Activated CD4-positive, alpha-beta T cell treated with anti-CD3 and anti-CD28 coated beads, Interleukin-2, amount 50 U/mL, for 24 hours (primary cell): ENCODE measurements at places on chromosomes 16 and 17.

GRCh38 chr17:4072487-4073157, 70.2 kb downstream of the ZZEF1 start:
- DNase-seq, result no peak

DNA sequence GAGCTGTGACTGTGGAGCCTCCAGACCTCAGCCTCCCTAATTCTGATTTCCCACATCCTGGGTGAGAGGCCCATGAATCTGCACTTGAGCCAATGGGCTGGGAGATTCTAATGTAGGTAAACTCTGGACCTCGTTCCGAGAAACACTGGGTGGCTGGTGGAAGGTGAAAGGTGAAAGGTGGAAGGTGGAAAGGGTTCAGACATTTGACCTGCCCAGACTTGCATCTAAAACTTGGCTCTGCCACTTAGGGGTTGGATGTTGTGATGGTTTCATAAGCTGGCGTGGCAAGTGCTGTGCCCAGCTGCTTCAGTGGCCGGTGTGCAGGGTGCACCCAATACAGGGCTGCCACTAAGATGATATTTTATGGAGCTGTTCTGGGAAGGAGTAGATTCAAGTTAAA, 24.8 kb downstream of the SYT17 start:
- DNase-seq, result no peak

- no peak for DNase-seq
These were observed 24.8 kb upstream of the BPTF start for GRCh38 chr17:67800495-67800928.

- no peak for DNase-seq
These were observed 205.0 kb downstream of the RBFOX3 start for GRCh38 chr17:79405823-79406222.

DNA sequence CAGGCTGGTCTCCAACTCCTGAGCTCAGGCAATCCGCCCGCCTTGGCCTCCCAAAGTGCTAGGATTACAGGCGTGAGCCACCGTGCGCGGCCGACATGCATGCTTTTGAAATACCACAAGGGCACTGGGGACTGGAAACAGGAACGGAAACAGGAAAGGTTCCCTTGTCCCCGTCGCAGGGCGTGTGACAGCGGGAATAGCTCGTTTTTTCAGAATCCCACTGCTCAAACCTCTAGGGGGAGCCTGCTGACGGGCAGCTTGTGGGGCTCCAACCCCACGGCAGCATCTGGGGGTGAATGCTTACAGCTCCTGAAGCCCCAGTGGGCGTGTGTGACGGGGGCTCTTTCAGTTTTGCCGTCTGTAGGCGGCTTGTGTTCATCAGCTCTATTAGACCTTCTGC, 18.8 kb upstream of the ASGR2 start:
- DNase-seq, result peak; percentile 18

DNA sequence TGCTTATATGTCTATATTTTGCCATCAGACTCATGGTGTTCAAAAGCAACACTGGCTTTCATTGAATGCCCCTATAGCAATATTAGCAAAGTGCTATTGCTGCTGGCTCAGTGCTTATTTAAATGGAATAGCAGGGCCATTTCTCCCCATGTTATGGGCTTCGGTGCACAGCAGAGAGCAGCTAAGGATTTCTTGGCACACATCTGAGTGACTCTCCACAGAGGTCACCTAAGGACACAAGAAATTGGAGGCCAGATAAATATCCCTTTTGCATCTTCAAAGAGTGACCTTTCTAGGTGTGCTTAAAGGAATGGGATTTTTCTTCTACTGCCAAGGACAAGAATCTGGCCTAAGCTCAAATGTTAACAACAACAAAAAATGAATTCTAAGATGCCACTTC, 751.8 kb downstream of the CDH11 start:
- DNase-seq, result no peak

DNA sequence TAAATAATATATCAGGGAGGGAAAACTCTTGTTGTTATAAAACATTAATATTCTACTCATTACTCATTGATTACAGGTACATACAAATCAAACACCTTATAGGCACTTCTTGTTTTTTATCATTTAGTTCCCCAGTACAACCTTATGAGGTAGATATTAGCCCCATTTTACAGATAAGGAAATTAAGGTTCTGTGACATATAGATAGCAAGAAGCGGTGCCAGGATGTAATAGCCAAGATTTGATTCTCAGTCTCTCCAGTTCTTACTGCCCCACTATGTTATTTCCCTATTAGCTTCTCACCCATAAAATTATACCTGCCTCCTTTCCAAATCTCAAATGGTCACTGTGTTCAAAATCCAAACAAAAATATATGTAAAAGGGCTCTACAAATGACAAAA, 36.9 kb downstream of the CMTM3 start:
- DNase-seq, result no peak

DNA sequence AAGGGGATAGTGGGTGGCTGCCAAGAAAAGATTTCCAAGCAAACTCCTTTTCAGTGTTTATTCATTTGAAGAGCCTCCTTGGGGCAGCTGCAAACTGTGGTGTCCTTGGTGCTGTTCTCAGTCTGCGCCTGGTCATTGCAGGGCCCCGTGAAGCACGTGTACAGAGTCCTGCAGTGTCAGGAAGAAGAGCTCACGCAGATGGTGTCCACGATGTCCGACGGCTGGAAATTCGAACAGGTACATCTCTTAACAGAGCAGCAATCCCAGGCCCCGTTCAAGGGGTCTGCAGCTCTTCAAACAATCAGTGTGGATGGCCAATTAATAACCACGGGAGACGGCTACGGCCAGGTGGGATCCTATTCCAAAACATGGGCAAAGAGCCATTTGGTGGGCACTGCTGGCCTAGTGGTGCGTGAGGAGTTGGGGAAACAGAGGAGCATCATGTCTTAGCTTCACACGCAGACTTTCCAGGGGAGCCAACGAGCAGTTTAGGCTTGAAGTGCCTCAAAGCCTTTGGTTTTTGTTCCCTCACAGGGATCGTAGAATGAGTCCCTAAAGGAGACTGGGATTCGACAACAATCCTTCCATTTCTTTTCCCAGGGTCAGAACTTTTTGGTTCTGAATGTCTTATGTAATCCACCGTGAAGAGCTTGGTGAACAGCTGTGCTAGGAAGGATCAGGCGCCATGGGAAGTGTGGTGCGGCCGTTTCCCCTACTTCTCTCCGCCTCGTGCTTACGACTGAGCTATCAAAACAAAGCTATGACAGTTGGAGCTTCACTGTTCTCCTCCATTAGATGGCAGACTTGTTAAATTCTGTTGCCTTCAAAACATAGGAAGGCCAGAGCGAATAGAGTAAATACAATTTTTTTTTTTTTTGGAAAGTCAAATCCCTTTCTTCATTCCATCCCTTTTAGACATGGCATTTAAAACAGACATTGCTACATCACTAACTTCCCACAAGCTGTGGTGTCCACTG, 12.6 kb downstream of the KCTD2 start:
- no peak for DNase-seq

DNA sequence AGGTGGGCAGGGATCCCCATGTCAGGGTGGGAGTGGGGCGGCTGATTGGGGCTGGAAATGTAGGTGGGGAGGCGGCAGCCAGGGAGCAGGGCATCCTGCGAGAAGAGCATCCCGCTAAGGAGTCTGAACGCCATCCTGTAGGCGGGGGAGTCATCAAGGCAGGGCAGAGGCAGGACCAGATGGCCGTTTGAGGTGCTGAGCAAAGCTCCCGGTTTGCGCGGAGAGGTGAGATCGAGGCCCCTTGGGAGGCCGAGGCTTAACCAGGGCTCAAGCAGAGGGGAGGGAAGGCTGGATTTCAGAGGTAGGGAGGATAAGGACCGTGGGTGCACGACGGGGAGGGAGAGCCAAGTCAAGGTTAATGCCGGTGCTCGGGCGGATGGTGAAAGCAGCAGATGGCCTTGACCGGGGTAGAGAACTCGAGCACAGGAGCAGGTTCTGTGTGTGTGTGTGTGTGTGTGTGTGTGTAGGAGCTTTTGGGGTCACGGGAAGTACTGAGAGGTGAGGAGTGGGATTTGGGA, 472 bp upstream of the NME2 start:
- DNase-seq, result no peak

GRCh38 chr16:51988977-51989376, 558.0 kb downstream of the TOX3 start:
- DNase-seq, result no peak

DNA sequence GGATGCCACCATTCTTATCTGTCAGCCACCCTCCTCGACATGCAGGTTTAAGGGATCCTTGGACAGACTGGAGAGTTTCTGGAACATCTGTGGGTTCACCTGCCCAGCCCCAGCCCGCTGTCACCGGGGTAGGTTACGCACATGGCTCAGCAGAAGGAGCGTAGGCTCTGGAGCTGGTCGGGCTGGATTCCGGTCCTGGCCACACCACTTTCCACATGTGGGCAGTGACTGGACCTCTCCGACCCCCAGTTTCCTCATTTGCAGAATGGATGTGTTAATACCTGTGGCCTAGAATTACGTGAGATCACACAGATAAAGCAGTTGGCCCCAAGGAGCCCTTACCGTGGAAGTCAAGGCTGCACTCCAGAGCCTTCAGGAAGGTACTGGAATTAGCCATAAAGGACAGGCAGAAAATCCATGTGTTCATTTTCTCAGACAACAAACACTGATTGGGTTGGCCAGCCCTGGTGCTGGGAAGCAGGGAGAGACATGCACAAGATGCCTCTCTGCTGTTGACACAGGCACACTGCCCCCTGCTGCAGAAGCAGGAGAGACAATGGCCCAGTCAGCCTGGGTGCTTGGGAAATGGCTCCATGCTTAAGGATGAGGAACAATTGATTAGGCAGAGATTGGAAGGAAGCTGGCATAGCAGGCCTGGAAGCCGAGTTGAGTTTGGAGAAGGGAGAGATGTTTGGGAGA, 58.8 kb downstream of the SF3B3 start:
- DNase-seq, result no peak

DNA sequence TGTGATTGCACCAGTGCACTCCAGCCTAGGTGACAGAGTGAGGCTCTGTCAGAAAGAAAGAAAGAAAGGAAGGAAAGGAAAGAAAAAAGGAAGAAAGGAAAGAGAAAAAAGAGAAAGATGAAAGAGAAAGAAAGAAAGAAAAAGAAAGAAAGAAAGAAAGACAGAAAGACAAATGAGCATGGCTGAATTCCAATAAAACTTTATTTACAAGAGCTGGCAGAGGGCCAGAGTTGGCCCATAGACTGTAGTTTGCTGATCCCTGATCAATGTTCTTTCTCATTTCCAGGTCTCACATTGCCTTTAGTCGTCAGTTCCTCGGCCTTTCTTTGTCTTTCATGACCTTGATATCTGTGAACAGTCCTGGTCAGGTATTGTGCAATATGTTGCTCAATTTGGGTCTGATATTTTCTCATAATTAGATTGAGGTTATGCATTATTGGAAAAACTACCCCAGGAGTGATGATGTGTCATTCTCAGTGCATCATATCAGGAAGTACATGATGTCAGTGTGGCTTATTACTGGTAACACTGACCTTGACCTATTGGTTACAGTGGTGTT, 68.5 kb upstream of the MED9 start:
- DNase-seq, result no peak

- DNase-seq, result no peak
These were observed 399.7 kb downstream of the CPPED1 start for GRCh38 chr16:12403746-12404658.

- DNase-seq, result no peak
These were observed 370.7 kb upstream of the MAF start for GRCh38 chr16:79971237-79971572.

- DNase-seq, result peak; percentile 86
These were observed 26.4 kb upstream of the SLC7A5 start for GRCh38 chr16:87895641-87896141.

GRCh38 chr16:50381679-50382440, 13.1 kb upstream of the BRD7 start:
- no peak for DNase-seq

- DNase-seq, result no peak
These were observed 4.3 kb upstream of the WIPI1 start for GRCh38 chr17:68461589-68461988.

GRCh38 chr16:69408475-69408874, 15.9 kb upstream of the CYB5B start:
- no peak for DNase-seq

GRCh38 chr17:21425736-21426135, 49.6 kb downstream of the KCNJ12 start:
- DNase-seq, result no peak

- DNase-seq, result no peak
These were observed 1.3 kb downstream of the BICDL2 start for GRCh38 chr16:3035289-3035971.

- no peak for DNase-seq
These were observed 394.8 kb downstream of the SLC39A11 start for GRCh38 chr17:72697602-72698146.

DNA sequence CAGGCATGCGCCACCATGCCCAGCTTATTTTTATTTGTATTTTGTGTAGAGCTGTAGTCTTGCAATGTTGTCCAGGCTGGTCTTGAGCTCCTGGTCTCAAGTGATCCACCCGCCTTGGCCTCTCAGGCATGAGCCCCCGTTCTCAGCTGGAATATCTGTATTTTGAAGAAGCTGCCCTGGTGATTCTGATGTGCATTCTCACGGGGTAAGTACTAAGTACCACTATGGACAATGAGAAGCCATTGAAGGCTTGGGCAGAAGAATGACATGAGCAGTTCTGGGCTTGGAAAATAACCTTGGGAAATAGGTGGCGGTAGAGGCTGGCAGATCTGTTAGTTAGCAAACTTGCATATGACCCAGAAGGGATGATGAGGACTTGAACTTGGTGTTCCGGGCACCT, 15.6 kb upstream of the NKD1 start:
- no peak for DNase-seq

GRCh38 chr16:2159175-2159838, 3.7 kb downstream of the TRAF7 start:
- DNase-seq, result no peak

- DNase-seq, result no peak
These were observed 874 bp downstream of the CMTM3 start for GRCh38 chr16:66605177-66605978.

- DNase-seq, result no peak
These were observed 1.9 kb downstream of the SLC39A11 start for GRCh38 chr17:73090396-73091202.
